Activated CD4-positive, alpha-beta T cell treated with anti-CD3 and anti-CD28 coated beads, Interleukin-2, amount 10 ng/mL, durations not matched to agents 24 days and 14 days (primary cell): ENCODE measurements at places on chromosomes 2 and 18. TPM values are rescaled to one million over a fixed set of nuclear protein-coding genes. Genes with fewer than 3 reads are reported as not detected.

The RBM44 gene
- total RNA-seq = 0.42 and 0.57 TPM in 2 replicates

The GCG gene
- not detected in 2 replicates for total RNA-seq

The TMEM198 gene
- 3.1 and 3.4 TPM in 2 replicates for total RNA-seq

The UCN gene
- total RNA-seq = 1.9 and 2.7 TPM in 2 replicates

The BCL2 gene
- total RNA-seq = 80.5 and 81.3 TPM in 2 replicates

The ALMS1 gene
- 19.6 and 21.9 TPM in 2 replicates for total RNA-seq

The GCA gene
- total RNA-seq = 13.6 and 16.2 TPM in 2 replicates

The GPR155 gene
- total RNA-seq = 3.1 and 3.6 TPM in 2 replicates

The TGFA gene
- total RNA-seq = not detected in 2 replicates

The MARCO gene
- not detected in 2 replicates for total RNA-seq
